ENCODE measurements at places on chromosomes 11 and 22.
A peak's percentile ranks its signal among the peaks of the same experiment; 100 is the strongest.

DNA sequence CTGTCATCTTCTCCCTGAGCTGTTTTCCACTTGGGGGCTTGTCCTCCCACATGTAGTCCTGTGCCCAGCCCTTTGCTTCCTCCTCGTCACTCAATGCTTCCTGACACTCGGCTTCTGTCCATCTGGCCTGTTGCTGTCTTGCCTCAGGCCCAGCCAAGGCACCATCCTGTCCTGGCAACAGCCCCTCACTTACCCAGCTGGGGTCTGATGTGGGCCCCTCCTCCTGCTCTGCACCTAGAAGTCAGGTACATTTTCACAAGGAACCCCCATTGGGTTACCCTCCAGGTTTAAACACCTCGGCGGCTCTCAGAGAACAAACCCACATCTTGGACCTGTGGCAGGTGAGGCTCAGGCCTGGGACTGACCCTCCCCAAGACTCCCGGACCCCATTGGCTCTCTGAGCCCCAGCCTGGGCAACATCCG, 784.8 kb downstream of the TBC1D22A start:
- DNase-seq, result no peak

DNA sequence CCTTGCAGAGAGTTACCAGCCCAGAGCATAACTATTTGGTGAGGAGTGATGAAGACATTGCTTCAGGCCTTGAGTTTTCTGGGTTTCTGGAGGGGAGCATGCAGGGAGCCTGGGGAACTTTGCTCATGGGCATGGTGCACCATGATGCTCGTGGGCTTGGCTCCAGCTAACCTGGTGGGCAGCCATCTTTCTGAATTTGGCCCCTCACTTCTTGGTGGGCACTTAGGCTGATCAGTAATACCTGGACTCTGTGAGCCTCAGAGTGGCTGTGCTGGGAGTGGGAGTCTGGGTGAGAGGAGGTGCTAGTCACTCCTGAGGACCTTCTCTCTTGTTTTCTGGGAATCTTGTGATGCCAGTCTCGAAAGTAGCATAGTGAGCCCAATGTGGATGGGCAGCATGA, 30.6 kb downstream of the AMPD3 start:
- no peak for DNase-seq

DNA sequence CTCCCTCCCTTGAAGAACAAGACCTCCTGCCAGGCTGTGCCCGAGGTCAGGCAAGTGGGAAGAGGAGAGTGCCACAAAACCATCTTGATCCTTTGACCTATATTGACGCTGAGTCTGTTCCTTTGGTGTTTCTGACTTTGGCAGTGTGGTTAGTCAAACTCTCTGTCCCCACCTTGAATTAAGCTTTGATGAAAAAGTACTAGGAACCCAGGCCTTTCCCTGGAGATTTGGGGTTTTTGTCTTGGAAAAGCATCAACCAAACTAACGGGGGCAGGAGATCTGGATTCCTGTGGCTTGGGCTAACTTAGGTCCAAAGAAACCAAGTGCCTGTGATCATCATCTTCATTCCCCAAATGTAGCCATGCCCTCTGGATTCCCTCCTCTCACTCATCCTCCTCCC, 40.4 kb downstream of the ARFGAP2 start:
- no peak for DNase-seq

- DNase-seq, result no peak
These were observed 23.3 kb upstream of the CD44 start for GRCh38 chr11:35115688-35116030.

GRCh38 chr11:60928563-60929001, 4.3 kb downstream of the TMEM132A start:
- DNase-seq, result no peak

- no peak for DNase-seq
These were observed 6.4 kb upstream of the CCDC88B start for GRCh38 chr11:64333556-64333955.

- no peak for DNase-seq
These were observed 40.5 kb downstream of the MTMR2 start for GRCh38 chr11:95883381-95883780.

GRCh38 chr11:27427183-27427980, 45.2 kb downstream of the LGR4 start:
- DNase-seq, result no peak

- no peak for DNase-seq
These were observed 845 bp downstream of the MPPED2 start for GRCh38 chr11:30585125-30585891.

- DNase-seq, result no peak
These were observed 2.4 kb upstream of the SSTR3 start for GRCh38 chr22:37214731-37215030.

DNA sequence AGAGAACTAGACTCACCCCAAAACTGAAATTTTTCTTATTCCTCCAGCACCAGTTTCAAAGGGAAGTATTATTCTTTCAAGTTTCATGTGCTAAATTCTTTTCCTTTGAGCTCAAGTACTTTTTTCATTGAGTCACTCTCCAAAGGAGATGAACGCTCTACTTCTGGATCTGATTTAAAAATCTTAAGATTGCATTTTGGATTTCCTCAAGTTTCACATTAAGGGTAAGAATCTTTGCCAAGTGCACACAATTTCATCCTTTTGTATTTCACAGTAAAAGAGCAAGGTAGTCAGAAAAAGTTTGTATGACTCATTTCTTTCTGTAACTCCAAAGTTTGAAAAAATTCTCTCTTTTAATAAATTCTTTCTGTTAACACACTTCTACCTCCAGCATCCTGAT, 435.5 kb downstream of the RAB38 start:
- DNase-seq, result no peak

DNA sequence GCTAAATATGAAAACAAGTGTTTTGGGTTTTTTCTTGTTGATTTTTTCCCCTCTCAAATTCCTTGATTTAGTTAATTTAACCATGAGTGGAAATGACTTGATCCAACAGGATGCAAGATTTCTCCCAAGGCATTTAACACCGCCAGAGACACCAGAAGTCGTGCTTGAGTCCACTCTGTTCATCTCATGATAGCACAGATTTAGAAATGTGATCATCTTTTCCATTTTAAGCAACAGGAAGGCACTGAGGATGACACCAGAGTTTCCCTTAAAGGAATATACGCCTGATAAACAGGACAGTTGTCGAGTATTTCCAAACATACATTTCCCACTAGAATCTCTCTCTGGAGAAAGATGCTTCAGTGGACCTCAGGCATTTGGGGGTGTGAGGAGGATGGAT, 318.7 kb downstream of the CADM1 start:
- DNase-seq, result no peak

DNA sequence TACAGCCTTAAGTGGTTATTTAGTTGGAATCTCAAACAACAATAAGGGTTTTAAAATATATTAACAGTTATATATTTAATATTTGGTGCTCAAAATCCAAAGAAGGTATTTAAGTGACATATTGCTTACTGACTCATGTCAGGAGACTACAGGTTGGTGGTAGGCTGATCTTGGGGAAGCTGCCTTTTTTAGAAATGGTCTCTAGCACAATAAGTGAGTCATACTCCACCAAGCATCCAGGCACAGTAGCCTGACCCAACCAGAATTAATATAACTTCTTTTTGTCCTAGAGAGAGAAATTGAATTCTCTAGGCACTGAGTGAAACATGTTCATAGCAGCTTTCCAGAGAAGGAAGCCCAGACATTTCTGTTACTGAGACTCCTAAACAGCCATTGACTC, 868.5 kb upstream of the TENM4 start:
- DNase-seq, result no peak

DNA sequence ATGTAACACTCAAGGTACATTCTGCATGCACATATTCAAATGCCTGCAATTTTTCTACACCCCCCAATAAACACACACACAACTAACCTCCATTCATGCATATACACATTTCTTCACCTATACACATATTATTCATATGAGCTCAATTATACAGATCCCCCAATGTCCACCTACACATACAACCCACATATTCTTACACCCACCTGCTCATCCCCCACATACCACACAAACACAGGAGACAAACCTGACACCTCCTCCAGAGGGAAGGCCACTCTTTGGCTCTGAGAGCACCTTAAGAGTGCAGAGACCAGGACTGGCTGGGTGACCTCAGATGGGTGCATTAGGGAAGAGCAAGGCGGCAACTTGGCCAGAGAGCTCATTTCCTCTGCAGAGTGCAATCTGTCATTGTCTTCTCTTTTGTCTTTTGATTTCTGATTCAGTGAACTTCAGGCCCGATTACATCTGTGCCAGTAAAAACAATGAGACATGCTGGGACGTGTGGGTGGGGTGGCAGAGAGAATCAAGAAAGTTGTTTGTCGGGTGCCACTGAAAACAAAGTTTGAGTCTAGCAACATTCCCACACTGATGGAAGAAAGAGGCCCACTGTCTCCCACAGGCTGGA, 208.4 kb downstream of the NXPE2 start:
- no peak for DNase-seq

DNA sequence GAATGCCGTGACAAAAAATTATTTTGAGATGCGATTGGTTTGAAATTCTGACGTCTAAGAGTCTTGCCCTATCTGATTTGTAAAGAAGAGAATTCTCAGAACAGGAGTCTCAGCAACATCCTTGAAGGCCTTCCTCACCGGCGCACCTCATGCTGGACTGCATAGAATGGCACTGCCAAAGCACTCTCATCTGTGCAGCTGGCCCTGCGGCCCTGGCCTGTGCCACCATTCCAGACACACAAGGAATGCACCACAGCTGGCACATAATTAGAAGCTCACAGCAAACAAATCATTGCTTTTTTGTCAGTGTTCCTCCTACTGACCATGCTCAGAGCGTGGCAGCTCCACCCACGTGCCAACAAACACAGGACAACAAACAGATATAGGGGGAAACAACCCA, 166.0 kb downstream of the KIRREL3 start:
- DNase-seq, result no peak

- no peak for DNase-seq
These were observed 53.5 kb upstream of the SLC35C1 start for GRCh38 chr11:45751430-45751829.

DNA sequence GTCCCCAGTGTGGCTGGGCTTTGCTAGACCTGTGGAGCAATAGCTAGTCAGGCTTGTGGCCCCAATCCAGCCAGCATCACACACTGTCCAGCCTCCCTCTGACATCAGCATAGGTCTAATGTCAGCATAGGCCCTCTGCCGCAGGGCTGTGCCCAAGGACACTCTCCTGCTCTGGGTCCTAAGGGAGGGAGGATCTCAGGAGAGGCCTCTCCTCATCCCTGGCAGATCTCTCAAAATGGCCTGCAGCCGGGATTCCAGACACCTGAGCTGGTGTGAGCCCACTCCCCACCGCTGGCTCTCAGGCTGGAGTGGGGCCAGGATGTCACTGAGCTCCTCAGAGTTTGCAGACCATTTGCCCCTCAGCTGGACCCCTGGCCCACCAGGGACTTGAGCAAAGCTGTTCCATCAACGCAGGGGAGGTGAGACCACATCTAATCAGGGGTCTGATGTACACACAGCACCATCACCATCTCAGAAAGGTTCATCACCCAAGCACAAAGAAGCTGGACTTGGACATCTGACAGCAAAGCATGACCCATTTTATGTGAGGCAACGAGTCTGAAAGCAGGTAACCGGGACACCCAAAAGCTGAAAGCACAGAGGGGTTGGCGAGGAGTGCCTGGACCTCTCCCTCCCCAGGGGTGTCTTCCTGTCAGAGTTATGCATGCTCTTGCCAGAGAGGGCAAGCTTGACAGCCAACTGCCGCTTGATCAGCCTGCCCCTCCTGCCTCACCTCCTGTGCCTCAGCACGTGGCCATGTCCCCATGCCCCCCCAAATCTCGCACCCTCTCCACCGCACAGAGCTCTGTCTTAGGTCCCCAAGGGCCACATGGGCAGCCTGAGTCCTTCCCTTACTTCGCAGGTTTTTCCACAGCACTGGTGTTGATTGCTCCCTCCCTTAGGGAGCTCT, 69.7 kb upstream of the SEPTIN5 start:
- DNase-seq, result no peak

GRCh38 chr11:62753736-62754603, at the start of gene ZBTB3:
ZBTB3 (minus strand) TSS chr11:62754160; CDS start chr11:62753664, 496 bp downstream.
- DNase-seq, result peak; percentile 91

- no peak for DNase-seq
These were observed 870.7 kb downstream of the TBC1D22A start for GRCh38 chr22:47633111-47633510.

DNA sequence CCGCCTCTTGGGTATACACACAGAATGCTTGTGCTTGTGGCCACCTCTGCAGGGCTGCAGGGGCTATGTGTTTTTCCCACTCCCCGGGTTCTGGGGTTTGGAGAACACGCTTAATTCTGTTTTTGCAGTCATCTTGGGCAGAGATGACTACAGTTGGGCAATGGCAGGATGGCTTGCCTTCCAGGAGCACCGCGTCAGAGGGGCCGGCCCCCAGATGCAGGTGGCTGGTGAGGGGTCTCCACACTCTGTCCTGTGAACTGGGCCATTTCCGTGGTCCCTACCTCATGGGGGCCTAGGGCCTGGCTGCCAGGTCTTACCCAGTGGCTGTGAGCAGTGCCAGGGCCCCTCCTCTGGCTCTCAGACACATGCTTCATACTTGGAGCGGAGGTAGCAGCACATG, 68.3 kb downstream of the CTTN start:
- no peak for DNase-seq

DNA sequence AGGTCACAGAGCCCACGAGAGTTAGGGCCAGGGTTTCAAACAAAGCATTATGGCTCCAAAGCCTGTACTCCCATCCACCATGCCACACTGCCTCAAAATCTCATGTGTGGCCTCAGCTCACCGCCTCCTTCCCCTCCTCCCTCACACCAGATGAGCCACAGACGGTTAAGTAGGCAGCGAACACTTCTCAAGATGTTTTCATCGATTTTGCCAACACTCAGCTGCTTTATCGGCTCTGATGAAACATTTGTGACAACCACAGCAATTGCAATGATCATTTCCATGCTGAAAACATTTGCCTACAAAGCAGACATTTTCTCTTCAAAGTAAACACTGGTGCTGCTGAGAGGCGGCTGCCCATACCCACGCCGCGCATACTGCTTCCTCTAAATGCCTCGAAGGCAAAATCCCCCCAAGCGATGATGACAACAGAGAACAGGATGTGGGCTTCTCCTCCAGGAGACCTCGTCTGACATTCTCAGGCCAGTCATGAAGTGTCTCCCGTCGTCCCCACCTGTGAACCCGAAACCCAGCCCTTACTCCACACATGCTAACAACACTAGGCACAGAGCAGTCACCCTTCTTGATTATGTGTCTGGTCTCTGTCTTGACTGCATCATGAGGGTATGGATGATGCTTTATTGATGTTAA, 599.2 kb downstream of the SOX6 start:
- no peak for DNase-seq

DNA sequence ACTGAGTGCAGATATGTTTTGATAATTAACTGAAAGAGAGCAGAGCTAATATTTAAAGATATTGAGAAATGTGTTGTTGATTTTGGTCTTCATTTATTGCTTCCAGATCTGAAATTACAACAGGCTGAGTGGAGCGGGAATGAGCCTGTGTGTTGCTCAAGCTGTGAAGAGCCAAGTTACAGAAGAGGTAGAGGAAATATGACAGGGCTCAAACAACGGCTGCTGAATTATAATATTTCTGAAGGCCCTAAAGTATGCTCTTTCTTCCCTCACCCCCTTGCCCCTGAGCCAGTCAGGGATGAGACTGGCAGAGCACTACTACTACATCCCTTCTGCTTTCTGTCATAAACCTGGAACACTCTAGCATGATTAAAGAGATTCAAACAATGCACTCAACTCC, 115.6 kb downstream of the FANCF start:
- no peak for DNase-seq

Data from activated T-helper 1 cell treated with anti-CD3 and anti-CD28 coated beads, Interleukin-2, amount 50 U/mL, for 16 hours (primary cell).